ENCODE measurements at places on chromosomes 6 and 20.

- no peak for DNase-seq
Observed at GRCh38 chr6:170030821-170031471, 259.9 kb downstream of the DLL1 start.

DNA sequence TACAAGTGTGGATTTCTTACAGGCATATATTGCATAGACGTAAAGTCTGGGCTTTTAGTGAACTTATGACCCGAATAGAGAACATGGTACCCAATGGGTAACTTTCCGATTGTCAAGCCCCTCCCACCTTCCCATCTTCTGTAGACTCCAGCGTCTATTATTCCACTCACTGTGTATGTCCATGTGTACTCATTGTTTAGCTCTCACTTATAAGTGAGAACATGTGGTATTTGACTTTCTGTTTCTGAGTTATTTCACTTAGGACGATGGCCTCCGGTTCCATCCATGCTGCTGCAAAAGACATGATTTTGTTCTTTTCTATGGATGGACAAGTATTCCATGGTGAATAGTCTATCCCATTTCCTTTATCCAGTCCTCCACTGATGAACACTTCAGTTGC lies 306.4 kb downstream of the CD83 start:
- no peak for DNase-seq

DNA sequence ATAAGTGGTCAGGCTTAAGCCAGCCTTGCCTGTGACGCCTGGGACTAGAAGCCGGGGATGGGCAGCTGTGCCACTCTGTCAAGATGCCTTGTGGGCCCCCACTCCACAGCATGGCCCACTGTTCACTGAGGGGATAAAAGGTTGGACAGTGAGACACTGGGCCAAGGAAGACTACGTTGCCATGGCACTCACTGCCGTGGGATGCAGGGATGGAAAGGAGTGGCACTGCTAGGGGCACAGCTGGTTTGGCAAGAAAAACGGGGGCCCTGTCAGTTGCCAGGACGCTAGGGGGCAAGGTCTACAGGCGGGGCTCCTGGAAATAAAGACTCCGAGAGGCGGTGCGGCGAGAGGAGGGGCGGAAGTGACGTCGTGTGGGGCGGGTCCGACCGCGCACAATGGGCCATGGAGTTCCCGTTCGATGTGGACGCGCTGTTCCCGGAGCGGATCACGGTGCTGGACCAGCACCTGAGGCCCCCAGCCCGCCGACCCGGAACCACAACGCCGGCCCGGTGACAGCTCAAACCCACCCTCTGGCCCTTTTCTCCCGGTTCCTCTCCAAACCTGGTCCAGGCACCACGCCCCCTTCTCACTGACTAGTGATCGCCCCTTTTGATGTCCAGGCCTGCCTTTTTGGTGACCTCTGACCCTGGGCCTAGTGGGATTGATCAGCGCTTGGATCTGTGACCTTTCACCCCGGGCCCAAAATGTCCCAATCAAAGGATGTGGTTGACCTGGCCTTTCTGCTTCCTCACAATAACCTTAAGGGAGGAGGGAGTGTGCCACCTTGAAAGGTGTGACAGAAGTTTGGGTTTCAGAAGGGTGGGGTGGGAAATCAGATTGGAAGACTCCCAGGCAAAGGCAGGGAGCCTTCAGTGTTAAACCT lies at the start of gene ATAT1:
Gene ATAT1 (plus strand): TSS at position 391 of the 883 bp plus-strand sequence.
- peak; percentile 91 for DNase-seq

DNA sequence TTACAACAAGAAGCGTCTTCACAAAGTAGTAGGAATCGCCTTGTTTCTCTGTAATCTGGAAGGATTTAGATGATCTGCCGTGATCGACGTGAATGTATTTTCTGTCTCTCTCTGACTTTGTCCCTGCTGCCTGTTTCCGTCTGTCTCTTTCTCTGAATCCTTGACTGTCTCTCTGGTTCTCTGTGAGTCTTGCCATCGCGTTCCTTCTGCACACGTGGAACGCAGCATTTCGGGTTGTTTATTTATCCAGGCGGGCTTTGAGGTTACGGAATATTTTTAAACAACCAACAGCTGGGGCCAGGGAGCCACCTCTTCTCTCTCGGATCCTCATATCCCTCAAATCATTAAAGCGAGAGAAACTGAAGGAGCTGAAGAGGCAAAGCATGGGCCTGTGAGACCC lies 215.9 kb downstream of the ZDHHC14 start:
- DNase-seq: no peak

DNA sequence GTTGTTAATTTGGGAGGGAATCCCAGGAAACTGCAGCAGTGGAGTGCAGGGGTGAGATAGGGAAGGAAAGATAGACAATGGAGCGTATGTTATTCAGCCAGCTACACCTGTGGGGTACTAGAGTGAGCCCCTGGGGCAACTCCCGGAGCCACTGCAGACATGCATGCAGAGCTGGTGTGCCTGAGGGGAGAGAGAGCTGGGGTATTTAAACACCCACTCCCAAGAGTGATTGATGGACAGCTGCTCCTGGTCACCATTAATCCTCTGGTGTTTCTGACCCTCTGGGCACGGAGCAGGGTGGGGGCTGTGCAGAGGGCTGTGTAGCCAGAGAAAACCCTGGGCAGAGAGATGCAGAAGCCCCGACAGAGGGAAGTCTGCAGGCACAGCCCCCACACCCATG lies 146.7 kb upstream of the CDH4 start:
- DNase-seq: no peak
